ENCODE measurements at places on chromosomes 3 and 15.

DNA sequence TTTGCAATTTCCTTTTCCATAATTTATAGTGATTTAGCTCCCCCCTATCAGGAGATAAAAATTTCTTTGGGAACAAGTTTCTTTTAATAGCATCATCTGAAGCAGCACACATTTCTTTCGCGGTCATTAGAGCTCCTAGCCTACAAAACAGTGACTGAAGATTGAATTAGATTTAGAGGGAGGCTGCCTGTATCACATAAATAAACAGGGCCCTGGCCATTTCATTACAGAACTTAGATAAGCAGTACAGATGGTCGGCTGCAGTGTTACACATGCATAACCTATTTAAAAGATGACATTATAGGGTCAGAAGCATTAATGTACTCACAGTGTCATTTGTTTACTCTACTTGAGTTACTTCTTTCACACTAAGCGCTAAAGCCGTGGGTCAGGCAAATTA lies 81.4 kb upstream of the SLC25A26 start:
- no peak for DNase-seq

- DNase-seq = no peak
Observed at GRCh38 chr3:186184021-186184420, 75.1 kb upstream of the ETV5 start.

GRCh38 chr3:59884409-59884808 lies 834.6 kb upstream of the CFAP20DC start:
- no peak for DNase-seq

- DNase-seq = no peak
Observed at GRCh38 chr3:166860217-166860616, 519.9 kb downstream of the ZBBX start.

- no peak for DNase-seq
Observed at GRCh38 chr3:13042127-13042701, 31.0 kb downstream of the IQSEC1 start.

GRCh38 chr3:16118396-16118795 lies 56.1 kb upstream of the GALNT15 start:
- DNase-seq = no peak

- DNase-seq = peak; percentile 77
Observed at GRCh38 chr3:149494022-149494758, 19.7 kb downstream of the TM4SF4 start.

GRCh38 chr3:112407888-112408702 lies 75.1 kb downstream of the CD200 start:
- DNase-seq = no peak

DNA sequence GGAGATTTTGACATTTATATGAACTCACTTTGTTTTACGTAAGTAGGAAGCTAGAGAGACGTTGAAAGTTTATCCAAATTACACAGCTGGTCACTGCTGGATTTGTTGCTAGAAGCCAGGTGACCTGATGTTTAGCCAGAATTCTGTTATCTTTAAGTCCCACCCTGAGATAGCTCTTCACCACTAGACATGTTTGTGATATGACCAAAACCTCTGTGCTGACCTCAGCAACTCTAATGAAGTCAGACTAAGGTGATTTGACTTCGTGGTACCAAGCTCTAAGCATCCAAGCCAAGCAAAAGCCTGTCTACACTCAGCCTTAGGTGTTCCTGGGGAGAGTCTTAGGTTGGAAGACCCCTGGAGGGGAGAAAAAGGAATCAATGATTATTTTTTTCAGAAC lies 102.4 kb downstream of the ARRDC4 start:
- no peak for DNase-seq

- no peak for DNase-seq
Observed at GRCh38 chr3:136193278-136194054, 2.7 kb downstream of the MSL2 start.

- no peak for DNase-seq
Observed at GRCh38 chr15:65767895-65768294, 24.2 kb downstream of the DENND4A start.

- DNase-seq = no peak
Observed at GRCh38 chr3:108006881-108007331, 83.9 kb downstream of the CD47 start.

DNA sequence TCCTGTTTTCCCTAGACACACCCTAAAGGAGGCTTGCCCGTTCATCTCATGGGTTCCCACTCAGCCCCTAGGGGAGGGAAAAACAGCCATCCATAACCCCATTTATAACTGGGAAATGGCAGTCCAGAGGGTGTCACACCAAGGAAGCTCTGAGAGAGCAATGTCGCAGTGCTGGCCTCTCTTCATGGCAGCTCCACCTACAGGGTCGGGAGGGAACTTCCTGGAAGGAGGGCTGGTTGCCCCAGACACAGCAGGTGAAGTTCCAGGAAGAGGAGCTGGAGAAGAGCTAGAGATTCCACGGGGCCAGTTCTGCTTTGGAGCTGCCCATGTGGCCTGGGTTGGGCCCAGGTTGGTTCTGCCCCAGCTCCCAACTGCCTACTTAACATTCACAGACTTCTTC lies 22.3 kb upstream of the LINGO1 start:
- no peak for DNase-seq

DNA sequence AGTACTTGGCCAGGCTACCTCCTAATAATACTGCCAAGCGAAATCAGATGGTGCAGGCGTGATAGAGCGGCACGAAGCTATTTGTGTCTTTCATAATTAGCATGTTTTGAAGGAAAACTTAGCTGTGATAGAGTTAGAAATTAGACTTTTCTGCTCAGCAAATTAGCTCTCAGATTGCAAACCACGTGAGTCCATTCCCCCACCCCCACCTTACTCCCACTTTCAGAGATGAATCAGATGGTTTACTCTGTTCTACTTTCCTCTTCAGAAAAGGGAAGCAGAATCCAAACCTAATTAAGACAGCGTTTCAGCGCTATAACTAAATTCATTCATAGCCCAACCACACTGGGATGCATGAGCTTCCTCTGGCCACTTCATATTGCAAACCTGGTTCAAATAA lies 214.6 kb downstream of the SLCO3A1 start:
- DNase-seq = peak; percentile 45

DNA sequence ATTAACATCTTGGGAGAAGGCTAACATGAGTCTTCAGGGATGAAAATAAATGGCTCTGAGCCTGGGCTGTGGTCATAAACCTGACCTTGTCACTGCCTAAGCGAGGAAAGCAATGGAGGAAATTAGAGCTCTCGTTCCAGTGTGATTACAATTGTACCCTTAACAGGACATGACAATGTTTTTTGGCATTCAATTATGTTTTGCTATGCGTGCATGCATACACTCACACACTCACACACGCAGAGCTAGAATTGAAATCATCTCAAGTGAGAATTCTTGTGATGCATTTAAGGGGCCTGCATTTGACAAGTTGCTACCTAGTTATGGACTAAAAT lies 24.1 kb downstream of the ZNF80 start:
- peak; percentile 18 for DNase-seq

- peak; percentile 38 for DNase-seq
Observed at GRCh38 chr3:37768107-37768809, 93.4 kb upstream of the CTDSPL start.

- DNase-seq = no peak
Observed at GRCh38 chr3:179233043-179233442, 17.9 kb downstream of the KCNMB3 start.

GRCh38 chr15:62927836-62928235 lies 114.7 kb upstream of the TPM1 start:
- no peak for DNase-seq

DNA sequence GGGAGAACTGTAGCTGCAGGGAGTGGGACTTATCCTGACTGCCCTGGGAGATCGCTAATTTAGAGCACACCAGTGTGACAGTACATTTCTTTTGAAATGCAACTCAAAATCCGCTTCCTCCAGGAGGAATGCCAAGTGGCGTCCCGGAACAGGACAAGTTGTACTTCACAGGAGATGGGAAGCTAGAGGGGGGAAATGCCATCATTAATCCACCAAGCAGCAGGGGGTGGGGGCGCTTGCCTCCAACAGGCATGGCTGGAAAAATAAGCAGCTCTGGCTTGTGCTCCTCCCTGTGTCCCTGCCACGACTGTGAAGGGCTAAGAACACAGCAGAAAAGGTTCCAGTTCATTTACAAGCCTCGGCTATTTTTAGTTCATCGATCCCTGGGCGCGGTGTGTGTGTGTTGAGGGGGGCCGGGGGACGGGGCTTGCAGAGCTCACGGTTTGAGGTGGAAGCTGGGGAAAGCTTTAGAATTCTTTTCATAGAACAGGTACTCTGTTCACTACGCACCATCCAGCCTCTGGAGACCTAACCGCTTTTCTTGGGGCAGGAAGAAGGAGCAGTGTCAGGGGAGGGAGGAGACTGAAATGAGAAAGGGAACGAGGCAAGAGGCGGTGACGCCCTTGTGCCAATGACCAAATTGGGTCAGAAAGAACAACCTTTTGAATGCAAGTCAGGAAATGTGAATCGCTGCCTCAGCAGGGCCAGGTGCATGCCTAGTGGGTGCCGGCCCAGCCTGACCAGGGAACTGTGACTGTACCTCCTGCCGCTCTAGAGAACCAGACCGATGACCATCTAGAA lies 51.8 kb upstream of the DGKG start:
- DNase-seq = peak; percentile 64

- DNase-seq = no peak
Observed at GRCh38 chr3:116288485-116288884, 156.8 kb downstream of the LSAMP start.

DNA sequence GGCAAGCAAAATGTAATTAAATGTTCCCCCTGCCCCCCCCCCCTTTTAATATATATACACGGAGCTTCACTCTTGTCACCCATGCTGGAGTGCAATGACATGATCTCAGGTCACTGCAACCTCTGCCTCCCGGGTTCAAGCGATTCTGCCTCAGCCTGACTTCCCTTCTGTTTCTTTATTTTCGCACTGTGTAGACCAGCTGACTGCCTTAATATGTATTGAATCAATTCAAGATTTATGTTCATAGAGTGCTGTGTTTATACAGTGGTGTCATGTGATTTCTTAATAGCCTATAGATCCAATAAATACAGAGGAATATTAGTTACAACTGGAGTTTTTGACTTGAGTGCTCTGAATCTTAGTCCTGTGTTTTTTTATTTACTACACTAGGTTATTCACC lies 39.0 kb downstream of the SLC25A36 start:
- DNase-seq = no peak

DNA sequence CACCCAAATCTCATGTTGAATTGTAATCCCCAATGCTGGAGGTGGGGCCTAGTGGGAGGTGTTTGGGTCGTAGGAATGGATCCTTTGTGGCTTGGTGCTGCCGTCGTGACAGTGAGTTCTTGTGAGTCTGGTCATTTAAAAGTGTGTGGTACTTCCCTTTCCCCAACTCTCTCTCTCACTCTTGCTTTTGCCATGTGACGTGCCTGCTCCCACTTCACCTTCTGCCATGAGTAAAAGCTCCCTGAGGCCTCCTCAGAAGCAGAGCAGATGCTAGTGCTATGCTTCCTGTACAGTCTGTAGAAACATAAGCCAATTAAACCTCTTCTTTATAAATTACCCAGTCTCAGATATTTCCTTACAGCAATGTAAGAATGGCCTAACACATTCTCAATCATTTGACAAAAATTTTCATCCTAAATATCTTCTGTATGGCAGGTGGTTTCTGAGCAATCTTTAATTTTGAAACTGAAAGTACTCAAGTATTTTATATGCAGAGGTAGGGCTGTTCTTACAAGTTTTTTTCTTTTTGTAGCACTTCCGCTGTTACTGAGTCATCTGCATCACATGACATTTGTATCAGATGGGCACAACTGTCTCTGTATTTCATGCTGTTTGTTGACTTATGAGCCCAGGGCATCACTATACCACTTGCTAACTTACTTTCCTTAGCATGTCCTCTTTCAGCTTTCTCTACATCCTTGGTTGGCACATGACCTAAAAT lies 8.8 kb downstream of the RPL39L start:
- DNase-seq = peak; percentile 51

DNA sequence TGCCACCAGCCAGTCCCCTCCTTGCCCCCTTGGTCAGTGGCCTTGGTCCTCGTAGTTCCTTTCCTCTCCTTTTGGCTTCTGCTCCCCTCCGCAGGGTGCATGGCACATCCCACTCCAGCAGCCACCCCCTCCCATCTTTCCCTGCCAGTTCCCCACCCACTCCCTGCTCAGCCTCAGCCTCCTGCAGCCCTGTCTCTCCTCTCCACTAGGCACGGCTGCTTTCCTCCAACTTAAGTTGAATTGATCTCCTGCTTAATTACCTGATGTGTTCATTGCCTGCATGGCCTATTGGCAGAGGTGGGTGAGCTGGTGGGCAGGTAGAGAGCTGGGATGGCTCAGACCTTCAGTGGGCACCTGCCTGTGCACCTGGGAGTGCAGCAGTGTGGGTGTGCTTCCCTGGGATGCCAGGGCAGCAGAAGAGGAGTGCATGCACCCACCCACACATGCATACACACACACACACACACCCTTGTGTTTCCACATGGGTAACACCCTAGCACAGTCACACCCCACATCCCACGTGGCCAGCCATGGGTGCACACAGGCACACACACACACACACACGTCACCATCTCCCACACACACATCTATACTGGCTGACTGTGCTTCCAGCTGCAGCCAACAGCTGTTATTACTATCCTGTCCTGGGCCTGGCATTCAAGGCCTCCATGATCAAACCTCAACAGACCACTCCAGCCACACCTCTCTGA lies 30.9 kb downstream of the C3orf18 start:
- DNase-seq = peak; percentile 55

DNA sequence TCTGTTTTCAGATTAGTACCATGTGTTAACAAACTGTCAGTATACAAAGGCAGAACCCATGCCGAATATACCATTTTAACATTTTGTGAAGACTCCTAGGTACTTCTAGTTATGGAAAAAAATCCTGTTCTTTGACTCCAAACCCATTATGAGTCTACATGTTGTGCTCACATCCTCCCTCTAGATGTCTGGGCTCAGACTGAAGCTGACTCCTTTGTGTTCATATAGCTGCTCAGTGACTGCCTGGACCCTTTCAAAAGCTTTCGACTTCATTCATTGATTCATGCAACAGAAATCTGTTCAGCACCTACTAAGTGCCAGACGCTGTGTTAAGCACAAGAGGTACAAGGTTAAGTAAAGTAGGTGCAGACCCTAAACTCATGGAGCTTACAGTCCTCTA lies 60.5 kb downstream of the MEGF11 start:
- DNase-seq = peak; percentile 8

DNA sequence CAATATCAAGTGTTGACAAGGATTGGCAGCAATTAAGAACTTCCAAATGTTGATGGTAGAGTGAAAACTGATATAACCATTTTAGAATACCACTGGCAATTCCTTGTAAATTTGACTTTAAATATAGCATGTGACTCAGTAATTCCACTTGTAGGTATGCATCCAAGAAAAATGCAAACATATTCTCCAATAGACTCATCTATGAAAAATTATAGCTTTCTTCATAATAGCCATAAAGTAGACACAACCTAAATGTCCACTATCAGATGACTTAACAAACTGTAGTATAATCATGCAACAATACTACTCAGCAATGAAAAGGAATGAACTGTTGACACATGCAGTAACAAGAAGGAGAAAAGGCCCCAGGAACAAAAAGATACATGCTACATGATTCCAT lies 988.1 kb downstream of the FHIT start:
- no peak for DNase-seq

- DNase-seq = no peak
Observed at GRCh38 chr3:54159917-54160316, 37.6 kb downstream of the CACNA2D3 start.

GRCh38 chr15:31974154-31974794 lies 56.0 kb upstream of the CHRNA7 start:
- no peak for DNase-seq
